ENCODE measurements at places on chromosomes 12 and 14. TPM values are rescaled to one million over a fixed set of nuclear protein-coding genes. Genes with fewer than 3 reads are reported as not detected.

DNA sequence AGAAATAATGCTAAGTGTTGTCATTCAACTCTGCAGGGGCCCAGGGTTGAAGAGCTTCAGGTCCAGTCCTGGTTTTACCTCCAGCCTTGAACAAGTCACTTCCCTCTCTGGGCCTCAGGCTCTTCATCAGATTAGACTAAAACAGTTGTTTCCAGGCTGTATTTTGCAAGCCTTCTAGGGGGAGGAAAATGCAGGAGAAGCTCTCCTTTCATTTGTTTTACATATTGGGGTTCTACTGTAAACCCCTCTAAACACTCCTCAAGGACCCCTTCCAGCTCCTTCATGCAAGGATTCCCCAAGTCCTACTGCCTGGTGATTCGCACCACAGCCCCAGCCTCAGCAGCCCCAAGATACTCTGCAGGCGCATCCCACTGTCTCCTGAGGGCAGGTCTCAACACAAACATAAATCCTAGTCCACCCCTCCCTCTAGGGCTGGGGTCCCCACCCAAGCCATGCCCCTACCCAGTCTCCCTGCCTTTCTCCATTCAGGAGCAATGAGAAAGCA, 2.7 kb downstream of the SDR9C7 start:
- H3K4me1 ChIP-seq = no peaks in the 10 kb centered on the region
- no peak overlapping the region for H3K4me3 ChIP-seq
- peak overlapping the region; percentile 37 for H3K27ac ChIP-seq
- H3K27me3 ChIP-seq = no peaks in the 10 kb centered on the region

GRCh38 chr14:32007755-32008362, 69.2 kb upstream of the ARHGAP5 start:
- H3K4me1 ChIP-seq = peaks cover 38% of the 10 kb centered on the region
- H3K27me3 ChIP-seq = no peaks in the 10 kb centered on the region
- H3K4me3 ChIP-seq = no peak overlapping the region
- peak overlapping the region; percentile 95 for H3K27ac ChIP-seq
- DNase-seq = no peak

- H3K4me1 ChIP-seq = peaks cover 56% of the 10 kb centered on the region
- H3K27me3 ChIP-seq = no peaks in the 10 kb centered on the region
- H3K36me3 ChIP-seq = no peaks in the 10 kb centered on the region
- DNase-seq = peak; percentile 74
- H3K27ac ChIP-seq = peak overlapping the region; percentile 99
These were observed 1.4 kb downstream of the TNS2 start for GRCh38 chr12:53051058-53051880.

DNA sequence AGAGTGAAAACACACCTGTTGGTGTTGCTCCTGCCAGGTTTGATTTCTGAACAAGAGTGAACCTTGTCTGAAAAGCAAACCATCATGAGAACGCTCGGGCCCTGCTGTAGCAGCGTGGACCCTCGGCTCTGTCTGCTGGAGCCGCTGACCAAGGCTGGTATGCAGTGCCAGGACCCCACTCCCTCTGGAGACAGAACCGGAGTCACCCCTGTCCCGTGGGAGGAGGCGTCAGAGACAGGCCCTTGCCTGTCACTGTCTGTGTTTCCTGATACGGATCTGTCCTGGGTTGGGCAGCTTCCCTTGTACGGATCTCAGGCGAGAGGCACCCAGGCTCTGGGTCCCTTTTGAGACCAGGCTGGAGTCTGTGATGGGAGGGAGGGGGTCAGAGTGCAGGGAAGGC, 111.6 kb downstream of the ADGRD1 start:
- DNase-seq = no peak
- H3K36me3 ChIP-seq = no peaks in the 10 kb centered on the region
- no peaks in the 10 kb centered on the region for H3K4me1 ChIP-seq
- H3K27ac ChIP-seq = no peak overlapping the region
- no peak overlapping the region for H3K4me3 ChIP-seq

DNA sequence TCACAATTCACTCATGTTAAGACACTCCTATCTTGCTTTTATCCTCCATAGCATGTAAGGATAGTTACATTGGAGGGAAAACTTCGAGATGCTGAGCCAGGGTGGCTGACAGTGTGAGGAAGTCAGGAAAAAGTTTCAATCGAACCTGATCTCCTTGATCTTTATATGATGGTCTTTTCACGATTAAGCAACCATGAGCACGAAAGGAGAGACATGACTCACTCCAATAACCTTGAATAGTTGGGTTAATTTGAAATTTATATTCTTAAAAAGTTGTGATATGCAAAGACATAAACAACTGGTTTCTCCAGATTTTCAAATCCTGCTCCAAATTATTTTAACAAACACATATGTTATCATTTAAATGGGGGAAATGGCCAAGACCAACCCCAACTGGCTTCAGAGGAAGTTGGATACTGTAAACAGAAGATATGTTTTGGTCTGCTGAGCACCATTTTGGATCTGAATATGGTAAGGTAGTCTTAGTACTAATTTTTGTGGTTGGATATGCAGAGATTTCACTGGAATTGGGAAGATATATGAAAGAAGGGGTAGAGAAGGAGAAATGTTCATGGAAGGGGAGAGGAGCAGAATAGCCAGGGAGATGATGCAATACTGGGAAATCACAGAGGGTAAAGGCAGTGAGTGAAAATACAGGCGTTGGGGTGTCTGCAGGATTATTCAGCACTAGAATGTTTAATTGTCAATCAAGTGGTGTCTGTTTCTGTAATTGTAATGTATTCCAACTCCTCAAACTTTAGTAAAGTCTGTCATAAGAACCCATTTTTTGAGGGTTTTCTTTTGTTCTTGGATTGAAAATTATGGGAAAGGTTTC, 185.2 kb upstream of the SLC38A2 start:
- H3K4me3 ChIP-seq = no peak overlapping the region
- DNase-seq = no peak
- no peaks in the 10 kb centered on the region for H3K27me3 ChIP-seq
- no peaks in the 10 kb centered on the region for H3K36me3 ChIP-seq
- H3K27ac ChIP-seq = peak overlapping the region; percentile 6

- no peaks in the 10 kb centered on the region for H3K36me3 ChIP-seq
- H3K27ac ChIP-seq = no peak overlapping the region
- H3K4me1 ChIP-seq = peaks cover 3% of the 10 kb centered on the region
- H3K4me3 ChIP-seq = no peak overlapping the region
- no peak for DNase-seq
These were observed 31.1 kb downstream of the PITPNM2 start for GRCh38 chr12:123119808-123120207.

DNA sequence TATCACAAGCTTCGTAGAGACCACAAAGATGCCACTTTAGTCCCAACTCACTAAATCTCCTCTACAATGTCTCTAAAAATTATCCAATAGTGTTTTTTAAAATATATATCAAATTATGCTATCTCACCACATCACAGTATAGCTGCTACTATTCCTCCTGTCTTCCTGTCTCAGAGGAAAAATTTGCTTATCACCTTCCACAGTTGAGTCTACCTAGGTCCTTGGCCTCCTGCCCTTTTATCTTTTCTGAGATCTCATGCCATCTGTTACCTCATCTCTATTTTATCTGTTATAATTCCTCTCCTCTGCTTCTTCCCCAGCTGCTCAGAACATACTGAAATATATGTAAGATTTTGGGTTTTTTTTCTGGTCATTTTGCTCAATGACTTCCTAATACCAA, 568.2 kb downstream of the DIO2 start:
- H3K4me3 ChIP-seq = no peak overlapping the region
- no peak overlapping the region for H3K27ac ChIP-seq
- no peak for DNase-seq

DNA sequence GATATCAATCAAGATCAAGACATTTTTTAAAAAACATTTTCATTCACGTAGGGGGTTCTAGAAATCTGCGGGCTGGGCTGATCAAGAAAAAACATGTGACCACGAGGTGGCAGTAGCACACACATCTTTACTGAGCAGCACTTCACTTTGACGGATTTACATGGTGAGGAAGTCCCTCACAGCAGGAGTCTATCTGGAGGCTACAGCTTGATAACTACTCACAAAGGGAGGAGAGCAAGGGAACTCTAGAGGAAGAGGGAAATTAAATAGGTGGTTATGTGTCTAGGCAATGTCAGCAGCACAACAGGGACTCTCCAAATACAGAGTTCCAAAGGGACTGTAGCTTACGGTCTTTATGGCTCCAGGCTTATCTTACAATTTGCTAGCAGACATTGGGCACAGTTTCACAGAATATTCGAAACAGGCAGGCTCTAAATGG, 248.1 kb downstream of the DPY19L2 start:
- no peak overlapping the region for H3K27ac ChIP-seq
- H3K36me3 ChIP-seq = no peaks in the 10 kb centered on the region
- H3K4me3 ChIP-seq = no peak overlapping the region
- no peaks in the 10 kb centered on the region for H3K27me3 ChIP-seq
- no peaks in the 10 kb centered on the region for H3K4me1 ChIP-seq

DNA sequence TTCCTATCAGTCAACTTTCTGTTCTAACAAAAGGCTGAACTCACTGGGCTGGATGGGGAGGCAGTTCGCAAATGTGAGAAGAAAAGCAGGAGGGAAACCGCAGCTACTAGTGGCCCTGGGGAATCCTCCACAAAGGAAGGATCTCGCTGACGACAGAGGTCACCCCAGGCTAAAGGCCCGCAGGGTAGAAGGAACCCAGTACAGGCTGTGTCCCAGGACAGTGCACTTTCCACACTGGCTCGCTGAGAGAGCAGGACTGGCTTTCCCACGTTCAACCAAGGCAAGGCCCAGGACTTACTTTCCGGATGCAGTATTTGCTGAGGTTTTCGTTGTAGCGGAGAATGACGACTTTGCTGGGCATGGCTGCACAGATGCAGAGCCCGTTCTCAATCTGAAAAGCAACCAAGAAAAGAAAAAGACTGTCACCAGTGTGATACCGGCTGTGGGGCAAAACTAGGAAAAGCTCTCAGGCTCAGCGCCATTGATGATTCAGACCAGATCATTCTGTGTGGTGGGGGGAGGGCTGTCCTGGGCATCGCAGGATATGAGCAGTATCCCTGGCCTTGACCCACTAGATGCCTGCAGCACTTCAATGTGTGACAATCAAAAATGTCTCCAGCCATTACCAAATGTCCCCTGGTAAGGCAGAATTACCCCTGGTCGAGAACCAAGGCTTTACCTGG, 36.3 kb downstream of the PRKAB1 start:
- no peaks in the 10 kb centered on the region for H3K27me3 ChIP-seq
- DNase-seq = no peak
- H3K4me3 ChIP-seq = no peak overlapping the region
- H3K27ac ChIP-seq = no peak overlapping the region

GRCh38 chr14:99802301-99803105, 9.3 kb downstream of the EML1 start:
- H3K4me3 ChIP-seq = no peak overlapping the region
- H3K27ac ChIP-seq = no peak overlapping the region
- no peaks in the 10 kb centered on the region for H3K4me1 ChIP-seq
- no peaks in the 10 kb centered on the region for H3K36me3 ChIP-seq
- H3K27me3 ChIP-seq = no peaks in the 10 kb centered on the region

DNA sequence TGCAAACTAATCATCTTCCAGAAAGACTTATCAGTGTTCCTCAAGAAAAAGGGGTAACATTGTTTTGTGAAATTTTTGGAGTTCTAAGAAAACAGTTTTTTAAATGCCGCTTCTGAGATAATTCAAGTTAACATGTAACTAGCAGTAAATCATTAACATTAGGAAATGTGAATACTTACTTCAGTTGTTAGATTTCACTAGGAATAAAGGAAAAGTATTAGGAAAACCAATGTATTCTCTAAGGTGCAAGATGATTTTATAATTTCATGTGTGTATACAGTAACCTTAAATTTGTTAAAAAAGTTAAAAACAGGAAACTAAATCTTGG, 36.8 kb downstream of the PAPOLA start:
- no peak for DNase-seq
- H3K36me3 ChIP-seq = no peaks in the 10 kb centered on the region
- no peak overlapping the region for H3K27ac ChIP-seq
- H3K27me3 ChIP-seq = no peaks in the 10 kb centered on the region
- H3K4me1 ChIP-seq = no peaks in the 10 kb centered on the region

GRCh38 chr12:6923003-6923732, 4.6 kb upstream of the ATN1 start:
- H3K27me3 ChIP-seq = no peaks in the 10 kb centered on the region
- no peak for DNase-seq
- H3K36me3 ChIP-seq = no peaks in the 10 kb centered on the region

DNA sequence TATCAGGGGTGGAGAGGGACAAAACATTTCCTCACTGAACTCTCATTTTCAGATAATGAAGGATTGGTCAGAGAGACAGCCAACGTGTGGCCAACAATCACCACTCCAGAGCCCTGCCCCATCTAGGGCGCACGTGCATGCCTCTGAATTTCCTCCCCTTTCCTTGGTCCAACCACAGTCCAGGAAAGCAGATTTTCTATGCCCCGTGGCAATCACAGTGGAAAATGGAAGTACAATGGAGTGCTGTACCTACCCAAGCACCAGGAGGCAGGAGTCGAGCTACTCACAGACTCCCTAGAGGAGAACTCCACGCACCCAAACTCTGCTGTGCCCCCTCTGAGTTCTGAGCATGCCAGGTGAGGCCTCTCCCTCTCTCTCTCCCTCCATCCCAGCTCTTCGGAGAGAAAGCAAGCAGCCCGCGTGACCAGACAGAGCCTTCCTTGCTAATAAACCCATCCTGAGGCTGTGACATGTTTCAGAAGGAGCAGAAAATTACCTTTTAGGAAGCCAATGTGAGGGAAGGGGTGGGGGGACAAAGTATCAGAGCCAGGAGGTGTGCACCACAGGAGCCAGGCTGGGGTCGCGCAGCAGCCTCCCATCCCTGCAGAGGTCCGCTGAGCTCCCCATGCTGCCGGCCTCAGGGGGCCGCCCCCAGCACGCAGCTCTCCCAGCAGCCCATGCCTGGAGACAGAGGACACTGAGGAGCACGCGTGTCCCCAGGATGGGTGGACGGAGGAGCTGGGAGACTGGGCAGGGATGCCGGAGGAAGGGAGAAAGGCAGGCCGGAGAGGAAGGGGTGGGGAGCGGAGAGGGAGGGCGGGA, 73.4 kb downstream of the PITPNM2 start:
- no peaks in the 10 kb centered on the region for H3K36me3 ChIP-seq
- DNase-seq = no peak
- no peaks in the 10 kb centered on the region for H3K27me3 ChIP-seq
- no peak overlapping the region for H3K4me3 ChIP-seq
- peaks cover 14% of the 10 kb centered on the region for H3K4me1 ChIP-seq
- H3K27ac ChIP-seq = no peak overlapping the region

DNA sequence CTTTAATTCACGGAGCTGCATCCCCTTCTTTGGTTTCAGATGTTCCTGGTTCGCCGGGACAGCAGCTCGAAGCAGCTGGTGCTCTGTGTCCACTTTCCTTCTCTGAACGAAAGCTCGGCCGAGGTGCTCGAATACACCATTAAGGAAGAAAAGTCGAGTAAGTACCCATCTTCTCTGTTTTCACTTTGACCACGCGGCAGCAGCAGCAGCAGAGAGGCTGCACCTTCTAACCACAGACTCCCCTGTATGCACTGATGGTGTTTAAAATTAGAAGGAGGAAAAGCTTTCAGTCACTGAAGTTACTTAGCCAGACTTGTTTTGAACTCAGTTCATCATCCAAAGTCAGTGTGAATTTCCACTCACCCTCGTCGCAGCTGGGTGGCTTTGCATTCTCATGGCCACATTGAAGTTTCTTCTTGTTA, 63.8 kb downstream of the RIN3 start:
- H3K27me3 ChIP-seq = no peaks in the 10 kb centered on the region
- H3K4me3 ChIP-seq = no peak overlapping the region
- H3K27ac ChIP-seq = no peak overlapping the region
- H3K36me3 ChIP-seq = no peaks in the 10 kb centered on the region
- DNase-seq = no peak
- no peaks in the 10 kb centered on the region for H3K4me1 ChIP-seq

GPRC5D gene
- not detected for total RNA-seq

NPAS3 gene
- total RNA-seq = 1.1 TPM

ARMH4 gene
- total RNA-seq = 9.2 TPM

RNASE1 gene
- 61.0 TPM for total RNA-seq

SYT1 gene
- total RNA-seq = 1.8 TPM

KRT72 gene
- total RNA-seq = not detected

MYO1H gene
- not detected for total RNA-seq

TC2N gene
- 72.6 TPM for total RNA-seq

Measured in hepatocyte (in vitro differentiated cells).